ENCODE measurements at places on chromosomes 5 and 9. TPM values are rescaled to one million over a fixed set of nuclear protein-coding genes. Genes with fewer than 3 reads are reported as not detected.

Gene MEIKIN
- not detected for total RNA-seq

DNA sequence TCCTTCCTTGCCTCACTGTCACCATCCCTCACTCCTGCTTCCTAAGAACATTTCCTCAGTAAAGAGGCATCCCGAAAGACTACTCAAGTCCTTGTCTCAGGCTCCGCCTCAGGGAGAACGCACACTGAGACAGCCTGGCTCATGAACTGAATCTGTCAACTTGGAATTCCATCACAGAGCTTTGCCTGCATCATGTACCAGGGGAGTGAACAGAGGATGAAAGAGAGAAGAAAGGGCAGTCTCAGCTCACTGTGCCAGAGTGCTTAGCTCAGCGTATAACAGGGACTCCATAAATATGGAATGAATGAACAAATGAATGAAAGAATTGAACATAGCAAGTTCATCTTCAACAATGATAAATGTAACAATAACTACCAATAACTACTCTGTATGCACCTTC lies 68.7 kb upstream of the SLC1A3 start:
- H3K27me3 ChIP-seq = peaks cover 2% of the 10 kb centered on the region
- H3K4me3 ChIP-seq = no peak overlapping the region
- DNase-seq = no peak
- no peaks in the 10 kb centered on the region for H3K4me1 ChIP-seq

Gene SLC24A2
- total RNA-seq = under 0.01 TPM

DNA sequence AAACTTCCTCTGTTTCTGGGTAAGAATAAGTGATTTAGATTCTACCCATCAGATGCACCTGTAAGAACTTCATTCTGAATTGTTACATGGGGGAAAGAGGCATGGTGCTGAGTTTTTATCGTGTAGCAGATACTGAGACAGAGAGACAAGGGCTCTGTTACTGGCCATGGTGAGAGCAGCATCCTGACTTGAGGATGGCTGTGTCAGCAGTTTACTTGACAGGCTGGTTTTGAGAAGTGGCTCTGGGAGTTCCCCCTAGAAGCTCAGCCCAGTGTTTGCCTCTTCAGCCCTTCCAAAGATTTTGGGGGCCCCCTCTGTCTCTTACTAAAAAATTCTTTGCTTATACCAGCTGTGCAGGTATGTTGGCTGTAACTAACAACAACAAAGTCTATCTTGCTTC lies 510.5 kb downstream of the LRRC70 start:
- no peaks in the 10 kb centered on the region for H3K27me3 ChIP-seq
- H3K27ac ChIP-seq = no peak overlapping the region
- DNase-seq = no peak
- H3K4me3 ChIP-seq = no peak overlapping the region
- H3K4me1 ChIP-seq = no peaks in the 10 kb centered on the region
- H3K36me3 ChIP-seq = no peaks in the 10 kb centered on the region

DNA sequence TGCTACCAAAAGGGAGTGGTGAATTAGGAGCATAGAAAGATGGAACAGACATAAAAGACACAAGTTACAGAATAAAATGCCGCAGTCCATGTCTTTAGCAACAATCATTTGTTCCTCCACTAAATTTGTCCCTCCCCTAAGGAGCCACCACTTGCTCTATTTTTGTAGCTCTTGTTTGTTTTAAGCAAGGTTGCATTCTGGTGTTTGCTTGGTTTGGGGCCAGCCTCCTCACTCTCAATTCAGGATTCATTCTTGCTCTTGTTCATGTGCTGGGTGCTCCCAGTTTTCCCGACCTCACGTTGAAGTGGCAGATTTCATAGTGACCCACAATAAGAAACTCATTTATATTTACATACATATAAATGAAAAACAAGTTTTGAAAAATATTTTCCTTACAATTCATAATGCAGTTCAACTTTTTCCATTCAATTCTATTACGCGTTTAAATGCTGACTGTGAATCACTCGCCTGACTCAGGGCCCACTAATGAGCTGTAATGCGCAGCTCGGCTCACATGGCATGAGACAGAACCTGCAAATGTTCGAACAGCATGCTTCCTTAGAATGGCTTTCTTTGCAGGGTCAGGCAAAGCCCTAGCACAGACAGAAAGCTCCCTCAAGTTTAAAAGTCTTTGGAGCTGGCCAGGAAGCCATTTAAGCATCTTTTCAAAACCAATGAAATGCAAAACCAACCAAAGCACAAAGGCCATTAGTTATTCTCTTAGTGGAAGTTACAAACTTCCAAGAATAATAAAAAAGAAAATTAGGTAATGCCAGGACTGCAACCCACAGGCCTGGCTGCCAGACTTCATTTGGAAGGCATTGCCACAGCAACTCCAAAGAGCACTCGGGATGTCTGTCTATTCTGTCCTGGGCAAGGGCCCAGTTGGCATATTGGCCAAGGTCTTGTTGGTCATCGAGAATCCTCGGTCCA lies 41.7 kb downstream of the RETREG1 start:
- no peak overlapping the region for H3K4me3 ChIP-seq
- H3K4me1 ChIP-seq = no peaks in the 10 kb centered on the region
- H3K27me3 ChIP-seq = no peaks in the 10 kb centered on the region
- peak; percentile 75 for DNase-seq
- H3K27ac ChIP-seq = peak overlapping the region; percentile 52
- no peaks in the 10 kb centered on the region for H3K36me3 ChIP-seq

GRCh38 chr5:75627801-75628200 lies 16.5 kb downstream of the ANKDD1B start:
- no peaks in the 10 kb centered on the region for H3K36me3 ChIP-seq
- no peak for DNase-seq
- no peaks in the 10 kb centered on the region for H3K27me3 ChIP-seq

Gene SUSD3
- total RNA-seq = 4.6 TPM

DNA sequence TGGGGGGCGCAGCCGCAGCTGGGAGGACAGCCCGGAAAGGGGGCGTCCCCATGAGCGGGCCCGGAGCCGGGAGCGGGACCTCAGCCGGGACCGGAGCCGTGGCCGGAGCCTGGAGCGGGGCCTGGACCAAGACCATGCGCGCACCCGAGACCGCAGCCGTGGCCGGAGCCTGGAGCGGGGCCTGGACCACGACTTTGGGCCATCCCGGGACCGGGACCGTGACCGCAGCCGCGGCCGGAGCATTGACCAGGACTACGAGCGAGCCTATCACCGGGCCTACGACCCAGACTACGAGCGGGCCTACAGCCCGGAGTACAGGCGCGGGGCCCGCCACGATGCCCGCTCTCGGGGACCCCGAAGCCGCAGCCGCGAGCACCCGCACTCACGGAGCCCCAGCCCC lies 47.0 kb downstream of the TJP2 start:
- no peaks in the 10 kb centered on the region for H3K4me1 ChIP-seq
- no peak for DNase-seq
- H3K27ac ChIP-seq = no peak overlapping the region
- H3K4me3 ChIP-seq = no peak overlapping the region
- no peaks in the 10 kb centered on the region for H3K27me3 ChIP-seq
- peaks cover 9% of the 10 kb centered on the region for H3K36me3 ChIP-seq

- no peaks in the 10 kb centered on the region for H3K4me1 ChIP-seq
- no peak for DNase-seq
- H3K36me3 ChIP-seq = no peaks in the 10 kb centered on the region
- H3K4me3 ChIP-seq = no peak overlapping the region
Observed at GRCh38 chr5:160548949-160549645, 127.4 kb downstream of the PTTG1 start.

GRCh38 chr9:100101608-100102007 lies 2.6 kb downstream of the INVS start:
- peaks cover 2% of the 10 kb centered on the region for H3K36me3 ChIP-seq
- no peaks in the 10 kb centered on the region for H3K27me3 ChIP-seq
- no peak overlapping the region for H3K27ac ChIP-seq
- H3K4me1 ChIP-seq = no peaks in the 10 kb centered on the region
- no peak for DNase-seq

GRCh38 chr5:176134529-176135223 lies 103.5 kb upstream of the SIMC1 start:
- H3K36me3 ChIP-seq = no peaks in the 10 kb centered on the region
- no peak for DNase-seq
- H3K27me3 ChIP-seq = peaks cover 12% of the 10 kb centered on the region
- H3K27ac ChIP-seq = no peak overlapping the region
- H3K4me1 ChIP-seq = no peaks in the 10 kb centered on the region
- no peak overlapping the region for H3K4me3 ChIP-seq

GRCh38 chr9:120931231-120932085 lies 4.9 kb upstream of the TRAF1 start:
- peak; percentile 74 for DNase-seq
- no peaks in the 10 kb centered on the region for H3K36me3 ChIP-seq
- H3K4me1 ChIP-seq = peaks cover 34% of the 10 kb centered on the region

- peaks cover 3% of the 10 kb centered on the region for H3K36me3 ChIP-seq
- H3K27me3 ChIP-seq = no peaks in the 10 kb centered on the region
- H3K4me3 ChIP-seq = no peak overlapping the region
- no peak for DNase-seq
- H3K4me1 ChIP-seq = no peaks in the 10 kb centered on the region
- H3K27ac ChIP-seq = no peak overlapping the region
Observed at GRCh38 chr9:97440160-97440559, 28.3 kb downstream of the TDRD7 start.

Gene TXNDC8
- total RNA-seq = not detected

DNA sequence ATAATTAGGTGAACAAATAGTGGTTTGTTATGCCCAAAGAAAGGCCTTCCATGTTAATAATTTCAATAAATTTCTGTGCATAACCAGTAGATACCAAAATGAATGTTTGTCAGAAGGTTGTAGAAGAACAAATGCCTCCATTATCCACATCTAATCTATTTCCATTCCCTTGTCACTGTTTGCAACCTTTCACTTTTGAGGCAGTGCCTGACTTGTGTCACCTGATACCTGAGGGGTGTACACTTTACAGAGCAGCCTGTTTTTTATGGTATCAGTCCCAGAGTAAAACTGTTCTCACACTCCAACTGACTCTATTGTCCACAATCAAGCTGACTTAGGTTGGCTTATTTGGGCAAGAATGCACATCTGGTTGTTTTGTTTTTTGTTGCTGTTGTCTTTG lies 40.1 kb downstream of the FREM1 start:
- no peaks in the 10 kb centered on the region for H3K36me3 ChIP-seq
- no peak overlapping the region for H3K27ac ChIP-seq
- DNase-seq = no peak
- H3K27me3 ChIP-seq = no peaks in the 10 kb centered on the region
- no peak overlapping the region for H3K4me3 ChIP-seq
- H3K4me1 ChIP-seq = no peaks in the 10 kb centered on the region

GRCh38 chr5:60026161-60026560 lies 132.6 kb upstream of the PDE4D start:
- H3K27me3 ChIP-seq = no peaks in the 10 kb centered on the region
- H3K4me3 ChIP-seq = no peak overlapping the region
- H3K27ac ChIP-seq = no peak overlapping the region
- H3K36me3 ChIP-seq = no peaks in the 10 kb centered on the region
- no peaks in the 10 kb centered on the region for H3K4me1 ChIP-seq
- DNase-seq = no peak

Gene PCDHGC3
- total RNA-seq = 59.0 TPM

Gene CDH9
- not detected for total RNA-seq

Gene CTNND2
- total RNA-seq = not detected

Gene SPATA6L
- total RNA-seq = 1.2 TPM

GRCh38 chr9:136531186-136531903 lies 14.5 kb downstream of the NOTCH1 start:
- H3K27me3 ChIP-seq = no peaks in the 10 kb centered on the region
- no peak for DNase-seq
- H3K4me1 ChIP-seq = no peaks in the 10 kb centered on the region
- H3K27ac ChIP-seq = no peak overlapping the region

Gene NR3C1
- 101 TPM for total RNA-seq

DNA sequence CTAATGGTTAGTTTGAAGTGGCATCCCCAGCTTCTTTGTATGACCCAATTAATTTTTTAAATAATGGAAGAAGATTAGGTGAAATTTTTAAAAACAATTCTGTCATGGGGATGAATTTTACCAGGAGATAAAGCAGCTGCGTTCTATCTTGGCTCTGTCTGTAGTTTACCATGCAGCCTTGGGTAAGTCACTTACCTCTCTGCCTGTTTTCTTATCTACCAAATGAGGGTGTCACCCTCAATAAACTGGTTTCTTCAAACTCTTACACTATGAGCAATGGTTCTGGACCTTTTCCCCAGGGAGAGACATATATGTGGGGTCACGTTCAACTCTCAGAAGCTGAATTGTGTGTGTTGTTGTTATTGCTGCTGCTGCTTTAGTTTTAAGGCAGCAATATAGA lies 71.7 kb downstream of the TEX10 start:
- DNase-seq = no peak
- no peak overlapping the region for H3K4me3 ChIP-seq
- H3K27ac ChIP-seq = no peak overlapping the region
- peaks cover 7% of the 10 kb centered on the region for H3K4me1 ChIP-seq
- peaks cover 2% of the 10 kb centered on the region for H3K36me3 ChIP-seq

GRCh38 chr5:132493241-132493640 lies 2.7 kb upstream of the IRF1 start:
- no peak overlapping the region for H3K27ac ChIP-seq
- no peak for DNase-seq
- peaks cover 37% of the 10 kb centered on the region for H3K4me1 ChIP-seq
- H3K27me3 ChIP-seq = no peaks in the 10 kb centered on the region
- no peak overlapping the region for H3K4me3 ChIP-seq

DNA sequence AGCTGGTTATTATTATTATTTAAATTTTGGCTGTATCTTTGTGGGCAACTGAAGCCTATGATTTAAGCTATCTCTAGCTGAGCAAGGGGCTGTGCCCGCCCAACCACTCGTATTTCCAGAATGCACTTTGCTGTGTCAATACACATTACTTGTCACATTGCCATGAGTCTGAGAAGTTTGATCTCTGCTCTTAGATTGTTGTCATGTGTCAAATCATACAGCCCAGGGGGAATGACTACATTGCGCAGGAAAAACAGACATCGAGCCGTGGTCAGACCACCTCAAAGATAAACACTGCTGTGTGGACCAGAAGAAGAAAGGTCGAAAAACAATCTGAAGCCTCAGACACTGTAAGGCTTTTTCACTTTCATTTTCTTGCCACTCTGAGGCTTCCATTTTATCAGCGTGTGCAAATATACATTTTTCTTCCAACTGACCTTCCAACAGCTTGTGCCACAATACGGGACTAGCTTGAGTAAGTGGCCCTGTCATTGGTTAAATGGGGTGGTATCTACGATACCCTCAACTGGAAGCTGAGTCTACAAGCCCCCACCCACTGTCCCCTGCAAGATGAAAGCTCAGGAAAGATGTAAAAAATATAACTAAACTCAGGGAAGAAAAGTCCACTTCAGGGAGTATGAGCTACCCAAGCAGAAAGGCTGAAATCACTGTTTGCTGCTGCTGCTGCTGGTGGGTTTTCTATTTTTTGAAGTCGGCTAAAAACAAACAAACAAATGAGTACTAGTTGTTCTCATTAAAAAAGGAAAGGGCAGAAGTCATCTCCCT lies 603.0 kb downstream of the BNC2 start:
- DNase-seq = peak; percentile 76
- H3K4me1 ChIP-seq = peaks cover 5% of the 10 kb centered on the region
- no peaks in the 10 kb centered on the region for H3K27me3 ChIP-seq

DNA sequence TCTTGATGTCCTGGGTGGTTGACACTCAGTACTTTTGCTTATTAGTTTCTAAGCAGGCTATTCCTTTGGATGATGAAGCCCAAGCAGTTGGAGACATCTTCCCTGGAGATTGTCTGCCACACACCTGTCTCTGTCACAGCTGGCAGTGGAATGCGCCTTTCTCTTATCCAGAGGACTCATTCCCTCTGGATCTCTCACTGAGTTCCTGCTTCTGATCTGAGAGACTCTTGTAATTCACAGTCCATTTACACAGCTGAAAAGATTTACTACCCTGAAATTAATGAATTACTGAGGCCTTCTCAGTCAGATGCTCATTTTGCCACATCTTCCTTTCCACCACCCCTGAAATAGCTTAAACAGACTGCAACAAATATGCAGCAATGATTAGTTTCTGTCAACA lies 15.9 kb downstream of the TAL2 start:
- no peaks in the 10 kb centered on the region for H3K36me3 ChIP-seq
- H3K27me3 ChIP-seq = no peaks in the 10 kb centered on the region
- no peak overlapping the region for H3K4me3 ChIP-seq
- no peaks in the 10 kb centered on the region for H3K4me1 ChIP-seq
- DNase-seq = no peak
- H3K27ac ChIP-seq = no peak overlapping the region

Gene GPR151
- total RNA-seq = not detected

Measured in fibroblast of lung (primary cell).